ENCODE measurements at places on chromosomes 7 and 10.

GRCh38 chr7:1255817-1256340, 23.2 kb downstream of the UNCX start:
- DNase-seq: no peak

GRCh38 chr10:50909334-50910014, 24.0 kb upstream of the A1CF start:
- DNase-seq: no peak

DNA sequence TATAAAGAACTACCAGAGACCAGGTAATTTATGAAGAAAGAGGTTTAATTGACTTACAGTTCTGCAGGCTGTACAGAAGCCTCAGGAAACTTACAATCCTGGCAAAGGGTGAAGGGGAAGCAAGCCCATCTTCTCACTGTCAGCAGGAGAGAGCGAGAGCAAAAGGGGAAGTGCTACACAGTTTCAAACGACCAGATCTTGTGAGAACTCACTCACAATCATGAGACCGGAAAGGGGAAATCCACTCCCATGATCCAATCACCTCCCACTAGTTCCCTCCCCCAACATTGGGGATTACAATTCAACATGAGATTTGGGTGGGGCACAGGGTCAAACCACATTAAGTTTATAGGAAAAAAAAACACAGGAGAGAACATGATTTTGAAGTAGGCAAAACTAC, 222.1 kb upstream of the SHH start:
- no peak for DNase-seq

DNA sequence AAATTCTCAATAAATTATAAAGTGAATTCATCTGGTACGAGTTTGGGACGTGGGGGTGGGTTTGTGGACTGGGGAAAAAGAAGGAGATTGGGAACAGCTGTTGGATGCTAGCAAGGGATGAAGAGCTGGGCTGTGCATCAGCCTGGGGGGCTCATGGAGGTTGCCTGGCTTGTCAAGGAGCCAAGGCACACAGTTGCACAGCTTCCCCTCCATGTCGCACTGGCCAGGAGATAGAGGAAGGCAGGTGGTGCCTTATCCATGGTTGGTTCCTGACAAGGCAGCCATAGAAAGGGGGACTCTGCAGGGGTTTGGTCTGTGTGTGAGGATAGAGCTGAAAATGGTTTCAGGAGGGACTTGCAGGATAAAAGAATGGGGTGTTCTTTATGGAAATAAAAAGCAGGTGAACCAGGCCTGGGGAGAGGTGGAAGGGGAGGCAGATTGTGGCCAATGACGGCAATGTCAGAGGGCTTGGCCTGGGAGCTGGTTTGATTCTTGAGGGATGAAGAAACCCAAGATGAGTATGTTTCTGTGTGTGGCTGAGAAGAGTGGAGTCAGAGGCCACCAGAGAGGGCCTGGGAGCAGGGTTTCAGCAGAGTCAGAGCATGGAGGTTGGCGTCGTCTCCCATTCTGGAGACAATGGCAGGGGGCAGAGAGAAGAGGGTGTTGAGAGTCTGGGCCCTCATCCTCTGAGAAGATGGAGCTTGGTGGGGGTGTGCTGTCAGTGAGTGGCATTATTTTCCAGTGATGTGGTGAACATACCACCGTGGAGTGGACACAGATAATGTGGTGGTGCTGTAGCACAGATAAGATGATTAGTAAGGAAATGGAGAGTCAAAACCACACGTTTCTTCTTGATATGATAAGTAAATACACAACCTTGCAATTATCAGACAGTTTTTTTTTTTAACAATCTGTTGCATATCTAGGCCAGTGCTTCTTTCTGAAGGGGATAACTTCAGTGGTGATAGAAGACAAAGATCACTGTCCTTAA, 108.2 kb downstream of the PTPN20 start:
- no peak for DNase-seq

GRCh38 chr10:106873770-106874603, 290.5 kb downstream of the SORCS1 start:
- DNase-seq: no peak

GRCh38 chr7:32670110-32671025, 175.1 kb downstream of the AVL9 start:
- DNase-seq: no peak

GRCh38 chr10:112362833-112363232, 11.1 kb upstream of the ACSL5 start:
- no peak for DNase-seq

GRCh38 chr10:120735773-120736371, 115.3 kb upstream of the WDR11 start:
- no peak for DNase-seq

- DNase-seq: no peak
Measured at GRCh38 chr7:16921644-16922257, 40.0 kb upstream of the AGR3 start.
